NCI-H460 (cell line): ENCODE measurements at places on chromosomes 7 and 10.

GRCh38 chr10:123774132-123774742, 108.1 kb downstream of the GPR26 start:
- no peak for DNase-seq

- DNase-seq = no peak
These were observed 4.6 kb downstream of the KIF20B start for GRCh38 chr10:89706011-89706410.

DNA sequence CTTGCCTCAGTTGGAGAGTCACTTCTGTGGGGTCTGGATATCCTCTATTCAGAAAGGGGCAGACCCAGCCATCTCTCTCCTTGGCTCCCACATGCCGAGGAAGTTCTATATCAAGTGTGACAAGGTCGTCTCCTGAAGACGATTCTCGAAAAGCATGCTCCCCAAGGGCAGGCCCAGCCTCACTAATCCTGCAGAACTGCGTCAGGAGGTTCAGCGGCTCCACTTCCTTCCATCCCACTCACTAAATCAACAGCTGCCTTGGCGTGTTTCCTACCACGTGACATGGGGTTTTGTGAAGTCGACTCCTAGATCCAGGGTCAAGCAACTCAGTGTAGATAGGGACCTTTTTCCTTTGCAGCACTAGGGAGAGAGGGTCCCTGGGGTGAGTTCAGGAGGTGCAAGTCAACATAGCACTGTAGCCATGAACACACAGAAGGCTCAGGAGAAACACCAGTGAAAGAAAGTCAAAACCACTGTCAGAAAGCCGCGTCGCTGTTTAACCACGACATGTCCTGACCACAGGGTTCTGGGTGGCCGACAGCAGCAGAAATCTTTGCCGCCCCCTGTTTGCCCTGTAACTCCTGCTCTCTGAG, 156.4 kb downstream of the PRPF18 start:
- no peak for DNase-seq

DNA sequence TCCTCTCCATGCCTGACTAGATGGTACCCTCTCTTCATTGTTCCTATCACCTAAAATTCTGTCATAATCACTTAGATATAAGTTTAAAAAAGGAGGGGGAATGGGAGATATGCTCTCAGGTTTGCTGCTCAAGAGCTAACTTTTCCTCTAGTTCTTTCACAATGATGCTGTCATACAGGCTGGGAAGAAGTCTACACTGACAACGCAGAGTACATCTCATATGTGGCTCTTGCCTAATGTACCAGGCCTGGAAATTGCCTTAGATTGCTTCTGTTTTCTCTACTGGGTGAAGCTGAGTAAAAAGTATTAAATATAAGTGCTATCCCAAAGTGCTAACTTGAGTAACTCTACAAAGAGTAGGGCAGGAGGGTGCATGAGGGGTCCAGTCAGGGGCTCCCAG, 43.8 kb upstream of the BET1 start:
- no peak for DNase-seq

- no peak for DNase-seq
These were observed 99.8 kb upstream of the SVIL start for GRCh38 chr10:29734640-29734961.

GRCh38 chr7:31058688-31059087, 6.6 kb downstream of the ADCYAP1R1 start:
- no peak for DNase-seq

- DNase-seq = peak; percentile 14
These were observed 39.5 kb downstream of the NT5C2 start for GRCh38 chr10:103153302-103154197.

DNA sequence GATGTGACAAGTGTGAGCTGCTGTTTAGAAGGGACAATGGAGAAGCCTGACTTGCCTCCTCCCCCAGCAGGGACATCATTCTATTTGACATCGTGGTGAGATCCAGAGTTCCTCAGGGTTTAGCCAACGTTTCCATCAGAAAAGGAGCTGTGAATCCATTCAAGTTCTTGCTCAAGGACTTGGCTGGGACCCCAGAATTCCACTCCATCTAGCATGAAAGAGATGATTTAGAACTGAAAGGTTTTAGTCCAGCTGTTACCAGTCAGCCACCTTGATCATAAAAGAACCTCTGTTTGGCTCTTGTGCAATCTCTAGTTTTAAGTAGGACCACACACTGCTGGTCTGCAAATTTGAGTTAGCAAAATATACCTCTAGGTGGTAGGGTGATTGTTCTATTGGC, 337.6 kb downstream of the FRMD4A start:
- DNase-seq = no peak

- DNase-seq = no peak
These were observed 118.2 kb downstream of the ADAM12 start for GRCh38 chr10:126270111-126270510.

DNA sequence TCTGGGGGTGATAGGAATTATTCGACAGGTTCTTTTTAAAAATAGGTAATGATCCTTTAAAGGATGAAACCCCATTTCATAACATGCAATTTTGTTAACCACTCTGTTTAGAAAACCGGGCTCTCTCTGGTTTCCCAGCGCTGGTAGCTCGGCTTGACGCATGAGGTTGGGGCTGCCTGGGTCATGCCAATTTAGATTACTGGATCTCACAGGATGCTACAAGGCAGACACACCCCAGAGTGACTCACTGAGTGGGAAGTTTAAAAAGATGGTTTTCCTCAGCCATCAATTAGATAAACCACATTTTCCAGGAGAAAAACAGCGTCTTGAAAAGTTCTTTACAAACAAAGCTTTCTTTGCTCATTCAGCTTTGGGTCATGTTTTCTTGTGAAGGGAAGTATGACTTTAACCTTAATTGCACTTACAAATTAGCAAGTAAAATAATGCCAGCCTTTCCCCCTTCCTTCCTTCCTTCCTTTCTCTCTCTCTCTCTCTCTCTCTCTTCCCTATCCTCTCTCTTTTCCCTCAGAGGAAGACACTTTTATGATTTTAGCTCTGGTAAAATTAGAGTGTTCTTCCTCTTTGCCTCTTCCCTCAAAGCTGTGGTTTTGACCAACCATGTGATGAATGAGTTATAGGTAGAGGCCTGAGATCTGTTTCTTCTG, 99.8 kb downstream of the EPDR1 start:
- DNase-seq = peak; percentile 4

DNA sequence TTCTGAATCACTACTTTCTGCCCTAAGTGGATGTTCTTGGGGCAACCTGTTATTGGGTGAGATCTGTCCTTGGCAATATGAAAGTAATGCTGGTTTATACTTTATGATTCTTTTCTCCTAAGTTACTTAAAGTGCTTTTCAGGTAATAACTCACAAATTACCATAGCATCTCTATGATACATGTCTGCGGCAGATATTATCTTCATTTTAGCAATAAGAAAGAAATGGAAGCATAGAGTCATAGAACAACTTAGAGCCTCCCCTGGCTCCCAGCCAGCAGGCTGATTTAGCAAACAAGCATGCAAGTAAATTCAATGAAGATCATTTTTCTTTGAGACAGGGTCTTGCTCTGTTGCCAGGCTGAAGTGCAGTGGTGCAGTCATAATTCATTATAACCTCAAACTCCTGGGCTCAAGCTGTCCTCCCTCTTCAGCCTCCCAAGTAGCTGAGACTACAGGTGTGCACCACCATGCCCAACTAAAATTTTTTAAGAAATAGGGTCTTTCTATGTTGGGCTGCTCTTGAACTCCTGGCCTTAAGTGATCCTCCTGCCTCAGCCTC, 38.1 kb upstream of the GRM8 start:
- DNase-seq = no peak

DNA sequence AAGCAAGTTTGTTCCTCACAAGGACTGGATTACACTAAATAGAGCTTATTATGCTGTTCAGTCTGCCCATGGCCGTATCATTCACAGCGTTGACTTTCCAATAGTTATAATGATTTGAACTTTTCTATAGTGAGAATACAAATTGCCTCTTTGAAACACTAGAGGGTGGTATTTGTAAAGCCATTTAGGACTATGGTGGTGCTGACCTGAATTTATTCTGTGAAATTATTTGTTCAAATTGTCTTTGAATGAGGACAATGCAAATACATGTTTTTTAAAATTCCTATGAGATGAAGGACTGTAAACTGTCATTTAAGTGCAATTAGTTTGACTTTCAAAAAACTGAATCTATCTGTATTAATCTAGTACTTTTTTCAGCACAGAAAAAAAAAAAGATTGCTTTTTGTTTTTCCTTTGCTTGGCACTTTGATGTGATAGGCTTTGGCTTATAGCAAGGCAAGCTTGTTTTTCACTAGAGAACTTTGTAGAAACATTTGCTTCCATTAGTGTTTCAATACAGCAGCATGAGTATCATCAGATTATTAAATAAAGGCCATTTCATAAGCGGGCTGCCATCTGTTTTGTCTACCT, 122.7 kb upstream of the TMEM229A start:
- peak; percentile 31 for DNase-seq

DNA sequence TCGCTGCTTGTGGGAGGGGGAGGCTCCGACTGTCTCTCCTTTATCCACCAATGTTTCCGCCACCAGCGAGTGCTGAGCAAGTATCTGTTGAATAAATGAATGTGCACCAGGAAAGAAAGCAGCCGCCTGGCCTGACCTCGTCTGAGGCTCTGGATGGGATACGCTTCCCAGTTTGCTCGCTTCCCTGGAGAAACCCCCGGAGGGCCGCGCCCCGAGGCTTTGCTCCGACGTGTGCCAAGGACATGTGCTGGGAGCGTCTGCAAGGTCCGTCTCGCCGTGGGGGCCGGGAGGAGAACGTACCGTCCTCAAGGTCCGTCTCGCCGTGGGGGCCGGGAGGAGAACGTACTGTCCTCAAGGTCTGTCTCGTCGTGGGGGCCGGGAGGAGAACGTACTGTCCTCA, 536.4 kb downstream of the DNAJB6 start:
- DNase-seq = no peak

- DNase-seq = no peak
These were observed 922.6 kb upstream of the KCND2 start for GRCh38 chr7:119350334-119350733.

- DNase-seq = no peak
These were observed 337.1 kb downstream of the RNLS start for GRCh38 chr10:88245974-88246511.

- no peak for DNase-seq
These were observed 167.7 kb downstream of the SEMA3D start for GRCh38 chr7:85019176-85019575.

- no peak for DNase-seq
These were observed 3.2 kb downstream of the TNS3 start for GRCh38 chr7:47578579-47579270.

GRCh38 chr7:55085511-55086412, 66.9 kb downstream of the EGFR start:
- no peak for DNase-seq

DNA sequence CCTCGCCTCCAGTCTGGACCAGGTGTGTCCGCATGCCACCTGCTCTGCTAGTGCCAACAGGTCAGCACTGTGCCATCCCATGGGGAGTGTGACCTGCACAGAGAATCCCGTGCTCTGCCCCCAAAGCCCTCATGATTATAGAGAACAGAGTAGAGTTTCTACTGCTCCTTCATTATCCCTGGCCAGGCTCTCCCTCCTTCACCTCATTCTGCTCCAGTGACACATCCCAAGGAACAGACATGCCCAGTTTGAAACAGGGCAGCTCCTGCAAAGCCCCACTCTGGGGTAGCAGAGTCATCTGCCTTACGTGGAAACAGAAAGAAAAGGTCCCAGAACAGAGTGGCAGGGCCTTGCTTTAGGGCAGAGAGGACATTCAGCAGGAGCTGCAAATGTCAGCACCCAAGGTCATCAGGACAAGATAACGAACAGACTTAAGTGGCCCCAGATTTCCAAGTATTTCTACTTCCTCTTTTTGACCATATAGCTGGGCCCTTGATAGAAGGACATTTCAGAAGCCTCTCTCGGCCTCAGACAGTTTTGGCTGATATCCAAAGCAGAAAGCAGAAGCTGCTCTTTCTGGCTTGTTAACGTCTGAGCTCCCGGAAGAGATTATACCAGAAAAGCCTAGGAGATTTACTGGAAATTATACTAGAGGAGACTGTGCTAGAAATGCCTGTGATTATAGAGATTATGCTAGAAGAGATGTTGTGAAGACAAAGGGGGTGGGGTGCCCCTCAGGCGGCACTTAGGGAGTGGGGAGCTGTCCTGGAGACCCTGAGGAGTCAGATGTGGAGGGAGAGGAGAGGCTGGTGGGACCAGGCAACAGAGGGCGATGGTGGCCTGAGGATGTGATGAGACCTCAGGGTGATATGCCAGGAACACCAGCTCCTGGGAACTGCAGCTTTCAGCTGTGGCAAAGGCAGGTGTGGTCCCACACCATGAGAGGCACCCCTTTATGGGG, 12.6 kb downstream of the TMEM176B start:
- no peak for DNase-seq

DNA sequence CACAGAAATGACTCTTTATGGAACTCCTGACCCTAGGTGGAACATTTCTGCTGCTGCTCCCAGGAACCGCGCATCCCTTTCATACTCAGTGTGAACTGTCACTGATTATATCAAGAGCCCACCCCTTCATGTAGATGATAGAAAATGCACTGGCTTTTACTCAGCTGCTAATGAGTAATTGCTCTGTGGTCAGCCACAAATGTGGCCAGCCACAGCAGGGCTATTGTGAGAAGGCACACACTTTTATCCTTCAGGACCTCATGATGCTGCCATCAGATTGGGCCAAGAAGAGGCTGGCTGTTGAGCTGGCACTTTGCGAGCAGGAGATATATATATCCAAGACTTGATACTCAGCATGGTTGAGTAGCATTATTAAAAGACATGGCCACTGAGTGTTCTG, 124.7 kb downstream of the CFAP58 start:
- no peak for DNase-seq

GRCh38 chr7:1611708-1612241, 41.9 kb upstream of the PSMG3 start:
- no peak for DNase-seq

GRCh38 chr10:6394084-6394483, 186.0 kb downstream of the PRKCQ start:
- no peak for DNase-seq

GRCh38 chr7:44973610-44974401, 5.0 kb downstream of the MYO1G start:
- peak; percentile 42 for DNase-seq

DNA sequence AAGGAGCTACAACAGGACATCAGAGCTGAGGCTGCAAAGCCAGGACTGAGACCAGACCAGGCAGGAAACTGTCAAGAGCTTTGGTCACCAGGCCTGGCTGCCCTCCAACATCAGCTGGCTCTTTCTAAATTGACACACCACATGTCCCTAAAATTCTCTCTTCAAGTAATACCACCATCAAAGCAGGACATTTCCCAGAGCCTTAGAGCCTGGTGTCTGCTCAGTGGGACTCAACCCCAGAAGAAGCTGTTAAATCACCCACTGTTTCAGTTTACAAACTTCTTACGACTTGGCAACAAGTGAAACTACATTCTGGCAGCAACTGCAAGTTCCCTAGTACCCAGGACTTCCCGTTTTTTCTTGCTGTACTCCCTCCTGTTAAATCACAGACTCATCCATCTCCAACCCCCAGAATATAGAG, 3.8 kb upstream of the IL6 start:
- no peak for DNase-seq

- DNase-seq = peak; percentile 68
These were observed 404.2 kb downstream of the THSD7A start for GRCh38 chr7:11427686-11428273.

- DNase-seq = no peak
These were observed 95.7 kb upstream of the EEPD1 start for GRCh38 chr7:36057323-36057722.

GRCh38 chr7:44104860-44105771, 971 bp downstream of the AEBP1 start:
- no peak for DNase-seq

- no peak for DNase-seq
These were observed 24.4 kb upstream of the LRRC4 start for GRCh38 chr7:128055637-128056036.
